Activated CD8-positive, alpha-beta memory T cell treated with anti-CD3 and anti-CD28 coated beads for 1 hour (primary cell): ENCODE measurements at places on chromosomes 6 and 20.

GRCh38 chr6:125886021-125886420 is 70.5 kb upstream of the HINT3 start:
- no peak for DNase-seq

DNA sequence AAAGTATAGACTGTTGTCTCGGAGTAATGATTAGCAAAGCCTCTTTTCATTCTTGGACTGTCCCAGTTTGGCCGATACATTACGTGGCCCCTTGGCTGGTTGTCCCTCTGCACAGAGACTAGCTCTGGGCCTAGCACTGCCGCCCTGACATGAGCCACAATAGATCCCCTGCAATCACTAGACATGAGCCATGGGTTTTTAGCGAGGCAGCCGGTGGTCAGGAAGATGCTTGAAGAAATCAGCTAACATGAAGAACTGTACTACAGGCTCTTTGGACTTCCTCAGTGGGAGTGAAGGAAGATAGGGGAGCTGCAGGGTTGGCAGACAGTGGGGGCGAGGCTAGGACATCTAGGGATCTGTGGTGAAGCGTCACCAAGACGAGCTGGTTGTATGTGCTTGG is 11.0 kb downstream of the DUSP22 start:
- DNase-seq = no peak

- DNase-seq = no peak
These were observed 477.4 kb upstream of the HTR1E start for GRCh38 chr6:86459978-86460377.

DNA sequence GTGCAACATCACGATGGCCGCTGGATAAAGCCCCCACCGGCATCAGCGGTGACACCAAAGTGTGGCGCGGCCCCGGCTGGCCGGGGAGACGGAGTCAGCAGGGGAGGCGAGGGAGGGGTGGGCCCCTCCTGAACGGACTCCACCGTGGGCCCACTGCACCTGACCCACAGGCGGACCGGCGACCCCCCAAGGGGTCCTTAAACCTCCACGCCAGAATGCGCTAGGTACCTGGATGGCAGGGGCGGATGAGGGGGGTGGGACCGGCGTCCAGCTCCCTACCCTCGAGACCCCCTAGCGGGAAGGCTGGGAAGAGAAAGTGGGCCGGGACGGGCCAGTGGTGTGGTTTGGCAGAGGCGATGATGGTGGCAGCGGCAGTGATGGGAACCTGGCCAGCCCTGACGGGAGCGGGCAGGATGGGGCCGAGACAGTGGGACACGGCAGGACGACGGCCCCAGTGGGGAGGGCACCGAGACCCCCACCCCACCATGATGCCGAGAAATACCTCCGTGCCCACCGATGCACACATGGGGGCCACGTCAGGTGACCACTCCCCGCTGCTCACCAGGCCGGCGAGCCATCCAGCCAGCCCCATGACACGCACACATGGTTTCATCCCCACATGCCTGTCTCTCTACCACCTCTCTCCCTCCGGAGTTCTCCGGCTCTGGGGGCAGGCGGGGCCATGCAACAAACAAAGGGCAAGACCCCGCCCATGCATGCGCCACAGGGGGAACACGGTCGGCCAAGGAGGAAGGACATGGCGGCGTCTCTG is 771.9 kb upstream of the DEFB115 start:
- no peak for DNase-seq

DNA sequence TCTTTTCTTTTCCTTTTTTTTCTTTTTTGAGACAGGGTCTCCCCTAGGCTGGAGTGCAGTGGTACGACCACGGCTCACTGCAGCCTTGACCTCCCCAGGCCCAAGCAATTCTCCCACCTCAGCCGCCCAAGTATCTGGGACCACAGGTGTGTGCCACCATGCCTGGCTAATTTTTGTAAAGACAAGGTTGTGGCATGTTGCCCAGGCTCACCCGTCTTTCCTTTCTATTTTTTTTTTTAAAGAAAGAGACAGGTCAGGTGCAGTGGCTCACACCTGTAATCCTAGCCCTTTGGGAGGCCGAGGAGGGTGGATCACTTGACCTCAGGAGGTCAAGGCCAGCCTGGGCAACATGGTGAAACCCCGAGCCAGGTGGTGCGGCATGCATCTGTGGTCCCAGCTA is 16.6 kb downstream of the BANF2 start:
- DNase-seq = no peak

GRCh38 chr6:48169635-48170034 is 58.6 kb upstream of the PTCHD4 start:
- DNase-seq = no peak

DNA sequence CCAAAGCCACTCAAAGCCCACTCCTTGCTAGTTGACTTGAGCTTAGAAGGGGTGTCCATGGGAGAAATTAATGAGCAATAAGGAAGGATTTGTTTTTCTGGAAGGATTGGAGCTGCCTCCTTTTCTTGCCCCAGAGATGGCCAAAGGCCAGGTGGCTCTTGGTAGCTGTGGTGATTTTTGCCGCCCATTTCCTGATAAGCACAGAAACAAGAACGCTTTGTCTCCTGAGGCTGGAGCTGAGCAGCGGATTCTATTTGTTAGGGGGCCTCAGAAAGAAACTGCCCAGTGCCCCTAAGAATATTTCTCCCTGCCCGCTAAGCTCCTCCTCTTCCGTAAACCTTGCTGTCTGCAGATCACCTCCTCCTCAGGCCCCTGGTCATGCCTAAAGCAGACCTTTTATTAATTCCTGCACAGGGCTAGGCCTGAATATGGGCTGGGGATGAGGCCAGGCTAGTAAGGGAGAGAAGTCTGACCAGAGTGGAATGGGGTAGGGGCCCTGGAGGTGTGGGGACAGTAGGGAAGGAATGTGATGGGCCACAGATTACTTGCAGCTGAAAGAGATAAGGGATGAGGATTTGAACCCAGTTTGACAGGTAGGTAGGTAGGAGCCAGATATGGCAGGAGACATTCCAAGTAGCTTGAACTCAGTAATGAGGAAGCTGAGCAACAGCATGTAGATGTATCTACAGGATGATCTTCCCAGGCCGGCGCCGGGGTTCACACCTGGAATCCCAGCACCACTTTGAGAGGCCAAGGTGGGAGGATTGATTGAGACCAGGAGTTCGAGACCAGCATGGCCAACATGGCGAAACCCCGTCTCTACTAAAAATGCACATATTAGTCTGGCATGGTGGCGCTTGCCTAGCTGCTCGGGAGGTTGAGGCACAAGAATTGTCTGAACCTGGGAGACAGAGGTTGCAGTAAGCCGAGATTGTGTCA is 71.2 kb upstream of the NAA20 start:
- no peak for DNase-seq

DNA sequence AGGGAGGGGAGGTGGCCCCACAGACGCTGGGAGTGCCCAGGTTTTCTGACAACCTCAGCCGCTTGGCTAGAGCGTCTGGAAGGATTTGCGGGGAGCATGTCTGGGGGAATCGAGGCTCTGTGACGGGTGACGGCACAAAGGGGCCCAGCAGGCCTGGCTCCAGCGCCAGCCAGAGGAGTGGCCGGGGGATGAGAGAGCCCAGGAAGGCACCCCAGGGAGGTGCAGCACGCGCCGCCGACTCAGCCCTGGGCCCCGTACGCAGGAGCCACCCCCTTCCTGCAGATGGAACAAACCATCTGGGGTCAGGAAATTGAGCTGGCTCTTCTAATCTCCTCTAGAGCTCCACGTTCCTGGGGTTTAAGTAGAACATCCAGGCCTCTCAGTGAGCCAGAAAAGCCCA is 5.9 kb upstream of the SLCO4A1 start:
- no peak for DNase-seq

GRCh38 chr6:26064619-26065257 is 22.5 kb upstream of the HFE start:
- DNase-seq = no peak

GRCh38 chr6:70667256-70667710 is 400 bp upstream of the SMAP1 start:
- DNase-seq = no peak

GRCh38 chr20:58286729-58287128 is 22.8 kb upstream of the RAB22A start:
- DNase-seq = no peak

DNA sequence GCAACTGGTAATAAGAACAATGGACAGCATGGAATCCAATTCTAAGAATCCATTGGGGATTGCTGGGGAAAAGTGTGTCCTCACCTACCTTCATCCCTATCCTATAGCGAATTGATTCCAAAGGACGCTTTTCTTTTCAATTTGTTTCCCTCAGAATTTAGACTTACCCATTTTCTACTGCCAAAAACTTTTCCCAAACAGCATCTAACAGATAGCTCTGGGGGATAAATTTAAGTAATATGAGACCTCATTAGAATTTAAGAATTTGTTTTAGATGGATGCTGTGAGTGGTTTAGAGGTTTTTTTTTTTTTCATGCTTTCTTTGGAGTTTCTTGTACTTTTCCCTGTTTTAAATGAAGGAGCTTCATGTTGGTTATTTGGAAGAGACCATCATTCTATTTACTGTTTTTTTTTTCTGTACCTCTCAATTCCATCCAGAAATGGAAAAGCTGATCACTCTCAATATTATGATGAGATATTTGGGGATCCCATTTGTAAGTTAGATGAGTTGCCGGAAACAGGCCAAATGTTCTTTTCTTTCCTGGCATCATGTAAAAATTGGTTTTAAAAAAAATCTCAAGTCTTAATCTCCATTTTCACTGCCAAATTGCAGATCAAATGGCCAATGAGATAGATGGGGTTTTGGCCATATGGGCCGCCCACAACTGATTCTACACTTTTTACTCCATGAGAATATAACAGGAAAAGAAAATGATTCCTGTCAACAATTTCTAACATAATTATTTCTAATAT is 105.7 kb downstream of the BCAS1 start:
- DNase-seq = no peak

GRCh38 chr20:41334443-41335421 is 5.9 kb upstream of the LPIN3 start:
- no peak for DNase-seq

GRCh38 chr6:31399589-31400466 is 3.6 kb upstream of the MICA start:
- no peak for DNase-seq

DNA sequence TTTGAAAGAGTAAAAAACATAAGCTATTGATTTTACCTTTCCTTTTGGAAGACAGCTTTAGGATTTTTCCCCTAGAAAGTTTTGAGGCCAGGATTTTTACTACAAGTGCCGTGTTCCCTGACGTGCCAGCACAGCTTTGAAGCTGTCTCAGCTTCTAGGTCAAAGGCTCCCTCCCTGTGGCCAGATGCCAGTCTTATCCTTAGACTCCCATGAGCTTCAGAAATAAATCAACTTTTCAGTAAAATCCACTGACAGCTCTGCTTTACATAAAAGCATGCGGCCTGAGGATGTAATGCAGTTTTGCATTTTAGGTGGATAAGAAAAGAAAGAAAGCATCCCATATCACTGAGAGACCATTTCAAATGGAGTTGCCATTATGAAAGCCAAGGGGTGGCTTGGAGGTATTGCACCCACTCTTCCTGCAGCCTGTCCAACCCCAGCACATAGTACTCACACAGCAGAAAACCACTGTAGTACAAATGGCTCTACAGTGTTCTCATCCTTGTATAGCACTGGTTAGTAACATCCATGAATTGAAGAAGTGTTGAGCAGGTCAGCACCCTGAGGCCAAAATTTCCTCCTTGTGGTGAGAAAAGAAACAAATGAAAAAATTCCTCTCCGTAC is 15.2 kb upstream of the ATXN1 start:
- no peak for DNase-seq

DNA sequence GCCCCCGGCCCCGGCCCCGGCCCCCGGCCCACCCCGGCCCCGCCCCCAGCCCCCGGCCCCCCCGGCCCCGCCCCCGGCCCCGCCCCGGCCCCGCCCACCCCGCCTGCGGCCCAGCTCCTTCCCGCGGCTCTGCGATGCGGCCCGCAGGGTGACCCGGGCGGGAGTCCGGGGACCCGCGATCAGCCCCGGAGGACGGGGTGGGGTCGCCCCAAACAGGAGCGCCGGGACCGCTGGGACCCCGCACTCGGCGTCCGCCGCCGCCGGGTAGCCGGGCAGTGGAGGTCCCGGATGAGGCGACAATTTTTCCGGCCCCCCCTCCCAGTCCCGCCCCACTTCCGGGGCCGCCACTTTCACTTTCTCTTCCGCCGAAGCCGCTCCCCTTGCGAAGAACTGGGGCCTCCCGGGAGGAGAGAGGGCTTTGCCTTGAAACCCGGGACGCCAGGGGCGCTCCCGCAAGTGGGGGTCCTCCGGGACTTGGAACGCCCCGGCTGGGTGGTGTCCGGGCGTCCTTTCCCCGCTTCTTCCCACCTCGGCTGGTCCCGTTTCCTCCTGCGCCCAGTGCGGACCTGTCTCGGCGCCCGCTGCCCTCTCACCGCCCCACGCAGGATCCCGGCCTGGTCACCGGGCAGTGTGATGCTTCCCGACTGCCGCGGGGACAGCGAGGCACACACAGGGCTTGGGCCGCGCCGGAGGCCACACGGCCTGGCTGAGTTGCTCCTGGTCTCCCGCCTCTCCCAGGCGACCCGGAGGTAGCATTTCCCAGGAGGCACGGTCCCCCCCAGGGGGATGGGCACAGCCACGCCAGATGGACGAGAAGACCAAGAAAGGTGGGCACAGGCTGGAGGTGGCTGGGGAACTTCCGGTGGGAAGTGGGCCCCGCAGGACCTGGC is at the start of gene RBCK1:
Gene RBCK1 (plus strand): TSS at position 347 of the 890 bp plus-strand sequence. CDS start 459 bp downstream, at position 806.
- peak; percentile 66 for DNase-seq

DNA sequence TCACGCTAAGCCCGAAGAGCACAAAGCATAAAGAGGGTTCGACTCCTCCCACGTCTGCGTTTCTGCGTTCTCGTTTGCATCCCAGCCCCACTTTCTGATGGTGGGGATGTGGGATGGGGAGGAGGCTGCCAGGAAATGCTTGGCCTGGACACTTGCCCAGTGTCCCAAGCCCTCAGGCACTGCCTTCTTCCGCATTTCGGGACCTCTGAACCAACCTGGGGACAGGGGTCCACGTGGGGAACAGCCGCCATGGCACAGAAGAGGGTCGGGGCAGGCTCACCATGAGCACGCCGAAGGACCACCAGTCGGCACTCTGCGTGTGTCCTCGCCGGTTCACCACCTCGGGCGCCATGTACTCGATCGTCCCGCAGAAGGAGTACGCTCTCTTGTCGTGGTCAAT is 88.2 kb downstream of the RAMACL start:
- DNase-seq = no peak

- DNase-seq = no peak
These were observed 239.8 kb downstream of the CDC5L start for GRCh38 chr6:44627091-44627882.

DNA sequence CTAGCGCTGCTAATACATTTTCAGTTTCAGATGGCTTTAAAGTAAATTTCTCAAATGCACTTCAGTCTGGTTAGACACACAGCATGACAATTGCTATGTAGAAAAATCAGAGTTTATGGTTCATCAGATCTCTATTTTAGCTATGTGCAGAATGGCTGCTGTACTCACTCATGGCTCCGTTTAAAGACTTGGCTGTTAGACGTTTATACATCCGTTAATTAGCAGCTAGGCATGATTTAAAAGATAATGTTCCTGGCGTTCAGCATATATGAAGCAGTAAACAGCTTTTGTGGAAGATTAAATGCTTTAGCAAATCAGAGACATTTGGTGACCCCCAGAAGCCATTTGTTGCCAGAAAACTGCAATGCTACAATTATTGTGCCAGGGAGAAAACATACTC is 350.0 kb upstream of the MANEA start:
- DNase-seq = no peak

GRCh38 chr6:108260126-108260808 is 573 bp downstream of the SNX3 start:
- no peak for DNase-seq
